HEK293T (cell line): ENCODE measurements at places on chromosomes 11 and 22.

- no peak for DNase-seq
Observed at GRCh38 chr11:92070026-92070889, 154.4 kb upstream of the FAT3 start.

DNA sequence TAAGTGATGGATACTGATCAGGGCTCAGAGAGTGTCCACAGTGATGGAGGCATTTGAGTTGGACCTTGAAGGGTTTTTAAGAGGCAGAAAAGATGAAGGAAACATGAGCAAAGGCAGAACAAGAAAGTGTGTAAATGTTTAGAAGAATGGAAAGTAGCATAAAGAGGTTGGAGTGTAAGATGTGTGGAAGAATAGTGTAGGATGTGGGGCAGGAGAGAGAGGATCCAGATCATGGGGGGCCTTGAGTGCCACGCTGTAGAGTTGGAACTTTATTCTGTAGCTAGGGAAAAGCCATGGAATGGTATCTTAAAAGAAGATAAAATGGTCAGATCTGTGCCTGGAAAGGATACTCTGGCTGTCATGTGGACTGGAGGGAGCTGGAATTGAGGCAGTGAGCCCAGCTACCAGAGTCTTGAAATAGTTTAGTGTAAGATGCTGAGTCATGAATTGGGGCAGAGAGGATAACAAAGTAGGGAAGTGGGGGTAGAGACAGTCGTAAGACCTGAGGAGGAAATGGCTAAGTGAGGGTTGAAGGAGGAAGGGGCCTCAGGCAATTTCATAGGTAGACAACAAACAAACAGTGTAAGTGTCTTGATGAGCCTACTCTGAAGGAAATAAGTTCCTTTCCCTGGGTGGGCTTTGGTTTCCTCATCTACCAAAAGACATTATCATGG, 6.7 kb downstream of the KCNE3 start:
- DNase-seq: no peak

GRCh38 chr11:7413961-7414915, 71.1 kb upstream of the OLFML1 start:
- DNase-seq: no peak

- DNase-seq: no peak
Observed at GRCh38 chr11:84905411-84905810, 721.7 kb downstream of the DLG2 start.

DNA sequence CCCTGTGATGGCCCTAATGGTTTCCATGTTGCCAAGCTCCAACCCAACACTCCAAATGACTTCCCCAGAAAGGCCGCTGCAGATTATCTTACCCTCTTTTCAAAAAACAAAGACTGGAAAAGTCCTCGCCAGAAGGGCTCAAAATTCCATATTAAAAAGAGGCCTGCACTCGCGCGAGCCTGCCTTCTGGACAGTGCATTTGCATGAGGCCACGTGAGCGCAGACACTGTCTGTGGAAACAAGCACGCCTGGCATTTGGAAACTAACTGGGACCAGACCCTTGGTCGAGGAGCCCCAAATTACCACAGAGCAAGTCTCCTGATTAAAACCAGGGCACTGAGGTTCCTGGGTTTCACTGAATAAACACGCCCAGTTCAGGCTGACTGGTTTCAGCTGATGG, 42.9 kb downstream of the ABTB2 start:
- no peak for DNase-seq

DNA sequence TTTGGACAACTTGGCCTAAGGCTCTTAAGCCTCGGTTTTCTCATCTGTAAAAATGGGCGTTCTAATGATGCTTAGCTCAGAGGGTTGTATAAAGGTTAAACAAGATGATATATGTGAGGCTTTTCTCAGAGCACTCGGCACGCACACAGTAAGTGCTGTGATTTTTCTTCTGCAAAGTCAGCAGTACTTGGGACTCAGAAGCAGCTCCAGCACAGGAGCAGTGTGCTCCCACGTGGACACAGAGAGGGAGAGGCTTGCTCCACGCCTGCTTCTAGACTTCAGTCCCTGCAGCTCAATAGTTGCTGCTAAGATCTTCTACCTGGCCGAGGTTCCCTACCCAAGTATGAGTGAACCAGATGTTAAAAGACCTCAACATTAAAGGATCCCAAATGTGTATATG, 39.9 kb upstream of the PHF21A start:
- no peak for DNase-seq

GRCh38 chr11:46381819-46382645, 563 bp downstream of the MDK start:
- peak; percentile 41 for DNase-seq

DNA sequence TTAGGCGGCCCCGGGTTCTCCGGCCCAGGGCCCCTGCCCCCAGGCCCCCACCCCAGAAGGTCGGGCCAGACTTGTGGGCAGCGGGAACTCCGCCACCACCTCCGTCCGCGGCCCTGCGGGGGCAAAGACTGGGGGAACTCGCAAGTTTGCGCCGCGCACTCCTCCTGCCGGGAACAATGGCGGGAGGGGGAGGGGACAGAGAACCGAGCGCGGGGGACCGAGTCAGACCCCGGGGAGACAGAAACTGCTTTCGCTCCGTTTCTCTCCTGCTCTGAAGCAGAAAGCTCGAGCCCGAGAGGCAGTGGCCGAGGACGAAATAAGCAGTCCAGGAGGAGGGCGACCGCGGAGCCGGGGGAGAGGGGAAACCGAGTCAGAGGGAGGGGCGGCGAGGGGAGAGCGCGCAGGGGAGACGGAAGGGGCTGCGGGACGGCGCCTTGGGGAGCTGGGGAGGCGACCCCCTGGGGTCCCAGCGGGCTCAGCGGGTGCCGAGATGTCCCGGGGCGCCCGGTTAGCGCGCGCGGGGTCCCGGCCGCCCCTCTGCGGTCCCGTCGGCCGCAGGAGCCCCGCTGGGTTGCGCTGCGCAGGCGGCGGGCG, 555 bp downstream of the TP53I11 start:
- DNase-seq: peak; percentile 31

GRCh38 chr11:72250661-72251464, 6.9 kb upstream of the PHOX2A start:
- no peak for DNase-seq

DNA sequence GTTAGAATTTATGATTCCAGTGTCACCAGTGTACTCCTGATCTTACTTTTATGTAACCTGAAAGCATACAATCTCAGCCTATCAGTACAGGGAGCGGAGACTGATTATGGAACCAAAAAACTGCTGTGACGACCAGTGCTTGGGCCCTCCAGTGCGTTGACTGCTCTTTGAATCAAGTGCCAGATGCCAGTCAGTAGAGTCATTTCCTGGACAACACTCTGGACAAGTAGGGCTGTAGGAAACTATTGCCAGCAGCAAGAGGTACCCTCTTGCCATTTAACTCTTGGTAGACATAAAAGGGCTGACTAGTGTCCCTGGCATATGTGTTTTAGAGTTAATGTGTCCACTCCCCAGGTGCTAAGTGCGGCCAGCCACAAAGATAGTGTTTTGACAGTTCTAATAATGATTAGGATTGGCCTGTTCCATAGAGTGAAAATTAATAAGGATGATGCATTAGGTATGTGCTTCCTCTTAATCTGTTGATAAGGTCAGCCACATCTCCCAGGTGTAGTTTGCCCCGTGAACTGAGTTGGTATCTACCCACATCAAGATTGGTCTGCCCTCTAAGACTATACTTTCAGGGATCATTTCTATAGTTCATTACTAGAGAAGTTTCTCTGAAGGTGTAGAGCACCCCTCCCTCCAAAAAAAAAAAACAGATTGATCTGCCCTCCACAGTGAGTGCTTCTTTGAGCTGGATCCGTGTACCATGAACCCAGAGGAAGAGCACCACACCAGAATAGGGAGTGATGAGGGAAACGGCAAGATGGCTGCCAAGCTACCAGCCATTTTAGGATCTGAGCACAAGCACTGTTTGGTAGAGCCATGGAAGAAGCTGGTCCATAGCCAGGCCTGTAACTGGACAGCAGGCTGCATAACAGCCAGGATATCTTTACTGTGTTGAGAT, 20.7 kb upstream of the AIFM3 start:
- DNase-seq: no peak

- DNase-seq: no peak
Observed at GRCh38 chr11:78459738-78460137, 42.1 kb upstream of the GAB2 start.

DNA sequence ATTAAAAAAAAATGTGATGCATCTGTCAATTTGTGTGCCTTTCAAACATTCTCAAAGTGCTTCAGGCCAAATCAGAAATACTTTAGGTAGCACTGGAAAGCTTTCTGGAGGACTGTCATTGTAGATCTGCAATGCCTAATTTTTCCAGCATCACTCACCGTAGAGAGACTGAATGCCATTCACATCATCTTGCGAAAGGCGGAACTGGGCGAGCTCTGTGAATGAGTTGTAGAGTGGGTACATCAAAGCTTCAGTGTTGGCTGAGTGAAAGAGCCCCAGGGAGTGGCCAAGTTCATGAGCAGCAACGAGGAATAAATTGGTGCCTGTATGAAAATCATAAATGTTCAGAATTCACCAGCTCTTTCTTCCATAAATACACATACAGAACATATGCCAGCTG, 4.0 kb downstream of the MMP10 start:
- DNase-seq: no peak

GRCh38 chr22:33271390-33272161, 213.4 kb upstream of the SYN3 start:
- DNase-seq: no peak

DNA sequence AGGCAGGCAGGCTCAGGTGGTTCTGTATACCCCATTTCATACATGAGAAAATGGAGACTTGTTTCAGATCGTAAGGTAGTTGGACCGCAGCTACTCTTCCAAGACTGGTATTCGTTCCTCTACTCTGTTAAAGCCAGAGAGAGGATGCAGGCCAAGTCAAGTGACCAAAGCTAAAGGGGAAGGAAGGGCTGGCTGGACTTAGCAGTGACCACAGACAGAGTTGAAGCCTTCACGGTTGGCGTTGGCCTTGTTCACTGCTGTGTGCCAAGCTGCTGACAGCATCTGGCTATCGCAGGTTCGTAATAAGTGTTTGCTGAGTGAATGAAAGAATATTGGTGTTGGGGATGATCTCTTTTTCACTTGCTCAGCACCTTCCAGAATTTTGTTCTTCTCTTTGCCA, 64.2 kb downstream of the PTPRJ start:
- no peak for DNase-seq

- peak; percentile 62 for DNase-seq
Observed at GRCh38 chr22:38230108-38230825, 28.5 kb downstream of the MAFF start.

GRCh38 chr11:61174273-61174672, 13.0 kb upstream of the VPS37C start:
- no peak for DNase-seq

DNA sequence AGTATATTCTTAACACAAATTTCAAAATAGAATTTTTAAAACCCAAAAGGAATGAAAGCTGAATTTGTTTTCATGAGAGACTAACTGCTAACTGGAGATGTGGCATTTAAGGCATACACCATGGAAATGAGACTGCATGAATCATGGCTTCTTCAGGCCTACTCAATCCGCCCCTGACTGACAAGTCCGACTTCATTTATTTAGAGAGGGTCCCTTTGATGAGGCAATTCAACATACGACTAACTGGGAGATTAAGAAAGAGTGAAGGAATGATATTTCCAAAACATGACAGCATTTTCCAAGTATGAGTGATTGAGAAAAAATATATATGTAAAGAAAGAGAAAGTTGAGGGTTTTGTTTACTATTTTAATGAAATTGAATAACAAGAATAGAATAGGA, 720.1 kb downstream of the DLG2 start:
- DNase-seq: no peak

- DNase-seq: peak; percentile 98
Observed at GRCh38 chr11:133956650-133957633, at the start of gene IGSF9B. TSS of gene IGSF9B (minus strand) at chr11:133956968. CDS start at chr11:133956754, 214 bp downstream.

GRCh38 chr22:30370641-30371230, 13.9 kb downstream of the CCDC157 start:
- no peak for DNase-seq

- no peak for DNase-seq
Observed at GRCh38 chr11:3155691-3156258, 9.3 kb downstream of the OSBPL5 start.

- no peak for DNase-seq
Observed at GRCh38 chr11:84414920-84415319, 1128.8 kb upstream of the CCDC90B start.

- no peak for DNase-seq
Observed at GRCh38 chr11:120027546-120028180, 110.2 kb downstream of the TRIM29 start.

DNA sequence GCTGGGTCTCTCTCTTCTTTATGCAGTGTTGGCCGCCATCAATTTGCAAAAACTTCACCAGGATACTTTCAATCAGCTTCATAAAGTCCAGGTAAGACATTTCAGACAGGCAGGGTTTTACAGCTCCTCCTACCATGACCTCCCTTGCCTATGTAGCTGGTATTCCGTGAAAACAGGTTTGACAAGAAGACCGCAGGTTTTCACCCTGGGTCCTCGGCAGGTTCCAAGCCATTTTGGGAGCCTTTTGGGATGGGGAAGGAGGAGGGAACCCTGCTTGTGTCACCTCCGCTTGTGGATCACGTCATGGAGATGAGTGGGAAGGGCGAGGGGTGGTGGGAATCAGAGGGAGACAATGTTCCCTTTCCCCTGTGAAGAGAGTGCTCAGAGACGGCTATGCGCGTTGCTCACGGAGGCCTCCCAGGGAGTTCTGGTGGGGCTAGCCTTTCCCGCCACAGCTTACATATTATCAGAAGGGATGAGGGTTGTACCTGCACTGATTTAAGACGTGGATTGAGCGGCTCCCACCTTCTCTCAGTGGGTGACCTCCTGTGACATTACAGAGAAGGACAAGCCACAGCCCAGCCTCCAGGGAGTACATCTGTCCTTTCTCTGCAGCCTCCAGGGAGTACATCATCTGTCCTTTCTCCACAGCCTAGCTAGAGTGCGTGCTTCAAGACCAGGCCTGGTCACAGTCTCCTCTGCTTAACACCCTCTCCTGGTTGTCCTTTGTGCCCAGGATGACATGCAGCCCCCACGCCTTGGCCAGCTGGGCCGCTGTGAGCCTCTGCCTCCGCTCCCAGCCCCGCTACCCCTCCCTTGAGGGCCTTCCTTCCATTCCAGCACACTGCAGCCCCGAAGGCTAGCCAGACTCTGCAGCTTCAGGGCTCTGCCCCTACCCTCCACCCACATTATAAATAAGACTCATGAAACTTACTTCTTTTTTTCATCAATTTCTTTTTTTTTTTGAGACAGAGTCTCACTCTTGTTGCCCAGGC, 17.2 kb downstream of the GLB1L3 start:
- no peak for DNase-seq
